NCI-H510A treated with DMSO at 0.1 percent for 48 hours (cell line): ENCODE measurements at places on chromosomes 12 and 14.

DNA sequence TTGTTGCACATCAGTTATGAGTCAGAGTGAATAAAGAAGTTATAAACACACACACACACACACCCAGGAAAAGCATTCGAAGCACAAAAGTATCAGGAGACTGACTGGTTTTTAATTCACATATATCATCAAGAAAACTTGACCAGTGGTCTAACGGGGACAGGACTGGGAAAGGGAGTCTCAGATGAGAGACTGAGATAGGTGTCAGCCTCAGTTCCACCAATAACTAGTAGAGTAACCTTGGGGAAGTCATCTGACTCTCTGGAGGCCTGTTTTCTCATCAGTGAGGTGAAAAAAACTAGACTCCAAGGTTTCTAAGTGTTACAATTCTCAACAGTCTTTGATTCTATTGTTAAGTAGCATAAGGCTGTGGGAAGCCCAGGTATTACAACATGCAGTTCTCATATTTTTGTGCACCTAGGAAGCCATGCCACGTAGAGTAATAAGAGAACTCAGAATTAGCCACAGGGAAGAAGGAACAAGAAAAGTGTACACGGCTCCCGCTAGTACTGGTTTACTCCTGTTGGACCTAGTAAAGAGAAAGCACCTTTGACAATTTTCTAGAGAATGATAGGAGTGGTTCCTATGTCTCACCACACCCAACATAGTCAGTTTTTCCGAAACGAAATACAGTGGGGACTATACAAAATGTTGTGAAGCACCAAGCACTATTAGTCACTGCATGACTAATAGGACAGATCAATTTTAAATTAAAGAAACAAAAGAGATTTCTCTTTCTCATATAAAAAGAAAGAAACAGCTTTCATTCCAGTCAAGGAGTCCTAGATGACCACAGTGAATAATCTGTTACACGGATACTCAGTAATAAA is 5.0 kb downstream of the PPTC7 start:
- no peak for DNase-seq

GRCh38 chr12:53431187-53431586 is 7.5 kb downstream of the AMHR2 start:
- no peak for DNase-seq

DNA sequence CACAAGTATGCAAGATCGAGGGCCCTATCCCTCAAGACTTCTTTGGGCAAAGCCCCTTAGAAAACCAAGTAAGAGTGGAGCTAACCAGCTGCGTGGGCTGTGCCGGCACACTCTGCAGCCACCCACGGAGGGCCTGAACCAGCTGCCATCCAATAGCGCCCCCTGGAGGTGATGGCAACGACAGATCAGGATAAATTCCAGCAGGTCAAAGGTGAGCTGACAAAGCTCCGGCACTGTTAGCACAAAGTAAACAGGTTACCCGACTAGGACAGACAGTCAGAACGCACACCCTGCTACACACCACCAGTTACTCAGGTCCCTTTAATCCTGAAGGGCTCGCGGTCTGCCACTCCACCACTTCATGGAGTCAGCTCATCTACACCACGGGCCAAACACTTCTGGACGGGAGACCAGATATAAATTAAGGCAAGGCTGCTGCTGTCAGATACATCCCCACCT is 4.9 kb downstream of the ZBTB39 start:
- DNase-seq = peak; percentile 42

DNA sequence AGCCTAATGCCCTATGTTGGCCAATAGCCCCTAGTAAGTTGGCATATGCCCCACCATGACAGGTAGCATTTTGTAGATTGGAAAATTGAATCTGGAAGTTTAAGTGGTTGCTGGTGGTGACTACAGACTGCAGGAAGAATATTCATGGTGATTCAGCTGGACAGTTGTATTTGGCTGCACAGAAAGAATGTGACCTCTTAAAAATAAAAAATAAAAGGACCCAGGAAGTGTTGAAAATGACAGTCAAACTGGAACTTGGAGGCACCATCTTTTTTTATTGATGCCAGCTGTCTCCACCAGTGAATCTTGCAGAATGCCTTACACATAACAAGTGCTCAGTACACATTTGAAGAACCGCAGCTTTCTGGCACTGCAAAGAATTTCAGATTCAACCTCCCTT is 73.9 kb downstream of the PRMT8 start:
- no peak for DNase-seq

- no peak for DNase-seq
Measured at GRCh38 chr14:96987086-96987474, 189.9 kb downstream of the VRK1 start.
